Left colon (tissue), 2 donors: ENCODE measurements at places on chromosomes 4 and X.

DNA sequence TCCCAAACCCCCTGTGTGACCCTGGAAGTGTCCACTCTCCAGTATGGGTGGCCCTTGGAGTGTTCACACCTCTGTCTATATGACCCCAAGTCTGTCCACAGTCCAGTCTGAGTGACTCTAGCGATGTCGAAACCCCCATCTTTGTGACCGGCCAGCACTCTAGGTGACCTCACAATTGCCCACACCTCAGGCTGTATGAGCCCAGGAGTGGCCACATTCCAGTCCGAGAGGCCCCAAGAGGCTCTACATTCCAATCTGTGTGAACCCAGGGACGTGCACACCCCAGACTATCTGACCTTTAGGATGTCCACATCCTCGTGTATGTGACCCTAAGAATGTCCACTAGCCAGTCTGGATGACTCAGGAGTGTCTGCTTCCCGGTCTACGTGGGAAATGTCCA, 7.3 kb upstream of the GLOD5 start:
- no peak for DNase-seq

GRCh38 chrX:82070948-82071347, 869.0 kb downstream of the SH3BGRL start:
- no peak for DNase-seq

DNA sequence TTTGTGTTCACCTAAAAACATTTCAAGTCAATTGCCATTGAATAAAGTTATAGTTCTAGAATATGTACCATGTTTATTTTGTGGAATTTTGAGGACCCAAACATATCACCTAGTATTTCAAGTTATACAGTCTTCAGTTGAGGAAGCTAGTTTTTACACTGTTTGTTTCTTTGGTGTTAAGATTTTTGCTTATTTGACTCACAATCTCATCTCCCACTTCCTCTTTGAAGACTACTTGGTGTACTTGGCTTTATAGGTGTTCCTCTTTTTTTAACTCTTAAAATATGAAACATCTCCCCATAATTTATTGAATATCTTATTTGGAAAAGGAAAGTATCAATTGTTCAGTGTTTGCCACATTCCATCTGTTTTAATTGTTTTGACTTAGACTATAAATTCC, 675.4 kb downstream of the RAPGEF2 start:
- DNase-seq, result no peak

- no peak for DNase-seq
These were observed 54.5 kb upstream of the FAT1 start for GRCh38 chr4:186778134-186778533.

GRCh38 chr4:185003596-185004351, 14.5 kb upstream of the HELT start:
- no peak for DNase-seq

GRCh38 chr4:66045913-66046312, 375.6 kb upstream of the EPHA5 start:
- DNase-seq, result no peak

DNA sequence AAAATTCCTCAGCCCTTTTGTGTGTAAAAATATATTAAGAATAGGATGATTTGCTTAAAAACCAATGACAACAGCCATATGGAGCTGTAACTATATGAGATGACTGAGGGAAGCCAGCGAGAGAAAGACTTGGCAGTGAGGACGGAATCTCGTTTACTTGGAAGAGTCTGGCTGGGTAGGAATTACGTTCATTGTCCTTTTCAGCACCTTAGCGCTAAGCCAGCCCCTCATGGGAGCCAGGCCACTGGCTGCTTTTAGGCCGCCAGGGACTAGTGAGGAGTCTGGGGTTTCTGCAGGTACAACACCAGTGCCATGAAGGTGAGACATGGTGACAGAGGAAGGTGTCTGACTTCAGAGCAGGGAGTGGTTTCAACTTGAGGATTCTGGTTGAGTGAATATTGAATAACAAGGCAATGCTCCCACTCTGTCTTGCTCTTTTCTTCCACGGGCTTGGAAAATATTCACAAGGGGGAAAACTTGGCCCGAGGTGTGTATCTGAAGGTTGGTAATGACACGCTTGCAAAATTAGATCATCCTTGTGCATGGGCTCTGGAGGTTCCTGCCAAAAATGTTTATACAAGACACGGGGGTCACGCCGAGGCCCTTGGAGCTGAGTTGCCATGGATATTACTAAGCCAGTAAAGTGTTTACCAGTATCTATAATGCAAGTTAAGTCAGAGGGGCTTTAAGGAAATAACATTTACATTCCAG, 17.4 kb downstream of the KLF3 start:
- no peak for DNase-seq

DNA sequence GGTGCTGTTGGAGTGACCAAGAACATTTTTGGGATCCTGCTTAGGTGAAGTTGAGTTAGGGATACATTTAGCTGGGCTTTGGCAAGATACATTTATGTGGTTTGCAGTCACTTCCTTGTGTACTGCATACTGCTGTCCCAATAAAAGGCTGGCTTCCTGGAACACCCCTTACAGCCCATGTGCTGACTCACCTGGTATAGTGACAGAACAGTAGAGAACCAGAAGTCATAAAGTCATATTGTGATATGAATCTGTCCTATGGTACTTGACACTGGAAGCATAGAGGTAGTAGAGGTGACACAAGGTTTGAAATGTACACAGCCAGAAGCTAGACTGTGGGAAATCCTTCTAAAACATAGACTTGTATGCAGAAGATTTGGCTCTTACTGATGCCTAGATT, 55.3 kb upstream of the SLC25A43 start:
- DNase-seq, result peak; percentile 62

DNA sequence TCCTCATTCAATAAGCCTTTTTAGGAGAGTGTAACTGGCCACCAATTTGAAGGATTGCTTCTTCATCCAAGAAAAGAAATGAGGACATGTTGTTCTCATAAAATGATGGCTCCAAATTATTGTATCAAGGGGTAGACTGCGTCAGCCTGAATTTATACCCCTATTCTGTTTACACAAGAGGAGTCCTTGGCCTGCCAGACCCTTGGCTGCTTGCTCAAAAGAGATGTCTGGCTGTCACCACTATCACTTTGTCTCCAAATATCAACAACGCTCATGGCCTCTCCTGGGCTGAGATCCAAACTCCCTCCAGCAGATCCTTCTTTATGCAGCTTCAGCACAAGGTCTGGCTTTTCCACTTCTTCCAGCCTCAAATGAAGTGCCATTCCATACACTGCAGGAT, 127.9 kb downstream of the OR13H1 start:
- peak; percentile 30 for DNase-seq

- DNase-seq, result no peak
These were observed 26.0 kb downstream of the TKTL1 start for GRCh38 chrX:154321594-154321993.

- no peak for DNase-seq
These were observed 392.6 kb upstream of the FTHL17 start for GRCh38 chrX:31464306-31464915.

DNA sequence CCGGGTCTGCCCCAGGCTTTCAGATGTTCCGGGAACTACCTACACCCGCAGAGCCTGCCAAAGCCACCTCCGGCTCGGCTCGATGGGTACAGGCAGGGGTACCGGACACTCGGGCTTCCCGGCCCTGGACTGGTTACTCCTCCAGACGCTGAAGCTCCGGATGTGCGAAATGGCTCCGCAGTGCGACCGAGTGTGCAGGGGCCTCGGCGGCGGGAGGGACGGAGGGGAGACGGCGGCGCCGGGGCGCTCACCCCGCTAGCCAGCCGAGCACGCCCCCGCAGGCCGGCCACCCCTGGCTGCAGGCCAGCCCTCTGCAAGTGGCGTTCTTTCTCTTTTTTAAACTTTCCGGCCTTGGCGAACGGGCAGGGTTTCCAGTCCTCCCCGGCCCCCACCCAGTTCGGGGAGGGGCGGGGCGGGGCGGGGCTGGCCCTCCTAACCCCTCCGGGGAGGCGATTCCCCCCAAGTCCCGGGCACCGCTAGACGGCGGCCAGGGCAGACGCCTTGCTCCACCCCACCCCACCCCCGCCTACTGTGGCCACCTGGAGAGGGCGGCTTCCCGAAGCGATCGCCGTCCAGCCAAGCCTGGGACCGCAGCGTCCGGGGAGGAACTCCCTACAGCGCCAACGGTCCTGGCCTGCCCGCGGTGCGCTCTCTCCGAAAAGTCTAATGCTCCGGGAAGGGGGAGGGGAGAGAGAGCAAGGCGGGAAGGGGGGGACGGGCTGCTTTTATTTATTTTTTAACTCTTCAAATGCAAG, 7.5 kb downstream of the BCOR start:
- no peak for DNase-seq

DNA sequence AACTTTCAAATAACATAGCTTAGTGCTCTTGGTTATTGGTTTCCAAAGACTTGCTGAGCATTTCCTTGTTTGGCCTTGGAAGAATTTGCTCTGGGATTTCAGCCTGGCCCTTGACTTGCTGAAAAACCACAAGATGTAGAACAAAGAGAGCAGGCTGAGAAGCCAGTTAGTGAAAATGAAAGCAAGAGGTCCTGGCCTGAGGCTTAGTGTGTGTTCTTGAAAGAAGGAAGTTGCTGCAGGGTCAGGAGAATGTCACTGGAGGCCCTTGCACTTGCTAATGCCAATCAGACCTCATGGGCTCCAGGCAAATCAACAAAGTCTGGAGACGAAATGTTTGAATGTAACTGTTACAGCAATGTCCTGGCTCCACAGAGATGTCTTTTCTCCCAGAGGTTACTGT, 79.4 kb downstream of the SYNPO2 start:
- DNase-seq, result peak; percentile 27

GRCh38 chr4:76752861-76753501, 145.0 kb downstream of the SOWAHB start:
- DNase-seq, result no peak

DNA sequence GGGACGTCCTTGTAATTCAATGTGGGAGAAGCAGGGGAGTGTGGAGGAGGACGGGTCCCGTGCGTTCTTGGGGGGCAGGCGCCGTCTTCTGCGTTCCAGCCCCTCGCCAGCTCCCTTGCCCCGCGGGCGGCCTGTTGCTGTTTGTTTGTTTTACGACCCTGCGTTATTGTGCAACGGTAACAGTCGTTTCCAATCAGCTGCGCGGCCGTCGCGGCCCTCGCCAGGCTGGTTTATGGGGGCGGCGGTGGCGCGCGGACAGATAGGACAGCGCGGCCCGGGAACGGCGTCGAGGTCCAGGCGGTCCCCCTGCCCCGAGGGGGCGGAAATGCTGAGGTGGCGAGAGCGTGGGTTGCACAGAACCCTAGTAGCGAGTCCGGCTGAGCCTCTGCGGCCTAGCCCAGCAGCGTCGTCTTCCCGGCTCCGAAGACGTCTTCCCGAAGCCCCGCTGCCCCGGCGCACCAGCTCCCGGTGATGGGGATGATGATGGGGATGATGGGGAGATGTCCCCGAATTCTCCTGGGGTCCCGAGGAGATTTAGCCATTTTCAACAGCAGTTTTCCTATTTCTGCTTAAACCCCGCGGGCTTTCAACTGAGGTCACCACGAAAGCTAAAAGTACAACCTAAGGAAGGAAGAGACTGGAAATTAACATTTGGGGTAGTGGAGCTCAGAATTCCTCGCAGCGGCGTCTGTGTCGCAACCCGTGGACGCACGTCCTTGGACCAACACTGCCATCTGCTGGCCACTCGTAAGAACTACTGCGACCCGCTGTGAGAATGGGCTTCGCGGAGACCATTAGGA, 4.8 kb downstream of the PDGFRA start:
- peak; percentile 78 for DNase-seq
